ENCODE measurements at places on chromosomes 2 and 18.

DNA sequence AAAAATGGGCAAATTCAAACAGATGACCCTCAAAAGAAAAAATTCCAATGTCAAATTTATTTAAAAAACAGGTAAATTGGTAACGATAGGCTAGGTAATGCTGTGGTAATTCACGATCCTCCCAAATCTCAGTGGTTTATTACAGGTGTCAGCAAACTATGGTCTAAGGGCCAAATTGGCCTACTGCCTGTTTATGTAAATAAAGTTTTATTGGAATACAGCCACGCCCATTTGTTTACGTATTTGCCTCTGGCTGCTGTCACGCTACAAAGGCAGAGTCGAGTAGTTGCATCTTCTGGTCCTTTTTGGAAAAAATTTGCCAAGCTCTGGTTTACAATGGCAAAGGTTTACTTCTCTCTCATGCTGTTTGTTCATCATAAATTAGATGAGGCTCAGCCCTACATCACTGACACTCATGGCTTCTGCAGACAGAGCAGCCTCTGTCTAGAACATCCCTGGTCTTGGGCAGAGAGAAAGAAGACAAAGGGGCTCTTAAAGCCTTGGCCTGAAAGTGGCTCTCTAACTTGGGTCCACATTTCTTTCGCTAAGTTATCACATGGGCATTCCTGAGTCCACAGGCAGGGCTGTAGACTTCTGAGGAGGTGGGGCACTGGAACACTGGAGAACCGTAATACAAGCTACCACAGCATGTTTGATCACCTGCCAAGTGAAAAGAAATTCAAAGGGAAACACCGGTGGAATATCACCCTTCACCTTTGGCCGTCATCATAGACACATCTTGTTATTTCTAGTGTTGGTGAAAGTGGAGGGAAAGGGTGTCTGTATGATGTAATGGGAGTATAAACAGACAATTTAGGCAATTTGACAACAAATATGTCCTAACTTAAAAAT, 34.8 kb downstream of the SP110 start:
- peak; percentile 39 for DNase-seq

DNA sequence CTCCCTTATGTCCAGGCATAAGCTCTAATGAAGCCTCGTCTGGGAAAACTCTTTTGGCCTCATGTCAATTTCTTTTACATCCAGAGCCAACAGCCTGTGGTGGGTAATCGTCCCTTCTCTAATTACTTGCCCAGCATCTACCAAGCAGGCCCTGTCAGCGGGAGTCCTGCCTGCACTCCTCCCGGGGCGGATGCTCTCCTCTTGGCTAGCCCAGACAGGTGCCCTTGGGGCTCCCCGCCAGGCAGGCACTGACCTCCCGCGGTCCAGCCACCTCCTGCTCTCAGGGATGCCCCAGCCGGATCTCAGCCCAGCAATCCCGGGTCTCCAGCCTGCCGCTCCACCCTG, 74.2 kb downstream of the NCAPH start:
- peak; percentile 36 for DNase-seq

DNA sequence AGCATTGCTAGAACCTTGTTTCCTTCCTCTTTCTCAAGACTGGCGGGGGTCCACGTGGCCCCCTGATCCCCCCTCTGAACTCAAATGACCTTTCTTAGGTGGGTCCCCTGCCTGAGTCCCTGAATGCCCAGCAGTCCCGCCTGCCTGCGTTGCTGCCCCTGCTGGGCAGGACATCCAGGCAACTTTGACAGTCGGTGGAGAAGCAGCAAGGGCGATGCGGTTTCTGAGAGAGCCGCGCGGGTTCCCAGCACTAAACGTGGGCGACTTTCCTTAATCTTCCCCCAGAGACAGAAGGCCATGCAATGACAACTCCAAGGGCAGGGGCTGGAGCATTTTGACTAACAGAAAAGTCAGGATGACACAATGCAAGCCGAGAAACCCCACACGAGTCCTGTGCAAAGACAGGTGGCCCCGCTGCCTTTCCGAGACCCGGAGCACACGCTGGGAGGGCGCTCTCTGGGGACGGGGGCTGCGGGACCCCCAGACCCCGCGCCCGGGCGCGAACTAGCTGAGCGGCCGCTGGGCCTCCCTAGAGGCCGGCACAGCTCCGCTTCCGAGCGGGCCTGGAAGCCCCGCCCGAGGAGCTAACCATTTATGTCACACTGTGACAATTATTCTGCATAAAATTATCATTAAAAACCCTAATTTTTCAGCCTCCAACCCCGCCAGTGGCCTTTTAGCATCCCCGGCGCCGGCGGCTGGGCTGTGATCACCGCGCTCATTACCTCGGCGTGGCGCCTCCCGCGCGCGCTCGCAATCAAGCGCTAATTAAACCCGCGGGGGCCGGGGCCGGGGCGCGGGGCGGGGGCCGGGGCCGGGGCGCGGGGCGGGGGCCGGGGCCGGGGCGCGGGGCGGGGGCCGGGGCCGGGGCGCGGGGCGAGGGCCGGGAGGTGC, 27.4 kb downstream of the ASB18 start:
- no peak for DNase-seq

- DNase-seq = no peak
Observed at GRCh38 chr2:161488879-161489278, 72.8 kb downstream of the TBR1 start.

DNA sequence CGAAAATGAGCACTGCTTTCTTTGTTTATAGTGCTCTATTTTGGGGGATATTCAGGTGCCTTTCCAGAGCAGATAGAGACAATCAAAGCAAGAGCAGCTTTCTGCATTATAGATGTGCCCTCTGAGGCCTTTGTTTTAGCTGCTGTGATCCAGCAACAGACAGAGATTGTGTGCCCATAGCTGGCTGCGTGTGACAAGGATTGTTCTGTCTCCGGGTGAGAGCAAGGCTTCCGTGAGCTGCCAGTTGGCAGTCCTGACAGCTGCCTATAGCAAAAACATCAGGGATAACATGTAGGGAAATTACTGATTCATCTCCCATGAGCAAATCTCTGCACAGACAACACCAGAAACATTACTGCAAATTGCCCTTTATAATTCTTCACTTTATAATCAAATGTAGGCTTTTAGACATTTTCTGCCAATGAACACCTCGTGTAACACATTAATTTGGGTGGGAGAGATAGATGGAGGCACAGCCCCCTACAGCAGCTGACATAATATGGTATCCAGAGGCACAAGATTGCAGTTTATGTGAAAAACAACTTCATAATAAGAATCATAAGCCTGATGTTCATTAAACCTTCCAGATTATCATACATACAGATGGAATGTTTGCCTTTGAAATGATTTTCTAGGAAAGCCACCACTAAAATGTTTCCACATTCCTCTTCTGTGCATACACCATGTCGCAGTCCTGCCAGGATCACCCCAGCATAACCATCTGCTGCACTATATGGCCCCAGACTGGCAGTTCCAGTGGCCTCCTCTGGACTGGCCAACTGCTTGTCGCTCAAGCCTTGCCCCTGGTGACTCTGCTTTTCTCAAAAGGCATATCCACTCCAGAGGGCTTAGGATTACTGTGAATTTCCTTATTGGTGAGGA, 131.2 kb downstream of the TRIB2 start:
- DNase-seq = no peak

DNA sequence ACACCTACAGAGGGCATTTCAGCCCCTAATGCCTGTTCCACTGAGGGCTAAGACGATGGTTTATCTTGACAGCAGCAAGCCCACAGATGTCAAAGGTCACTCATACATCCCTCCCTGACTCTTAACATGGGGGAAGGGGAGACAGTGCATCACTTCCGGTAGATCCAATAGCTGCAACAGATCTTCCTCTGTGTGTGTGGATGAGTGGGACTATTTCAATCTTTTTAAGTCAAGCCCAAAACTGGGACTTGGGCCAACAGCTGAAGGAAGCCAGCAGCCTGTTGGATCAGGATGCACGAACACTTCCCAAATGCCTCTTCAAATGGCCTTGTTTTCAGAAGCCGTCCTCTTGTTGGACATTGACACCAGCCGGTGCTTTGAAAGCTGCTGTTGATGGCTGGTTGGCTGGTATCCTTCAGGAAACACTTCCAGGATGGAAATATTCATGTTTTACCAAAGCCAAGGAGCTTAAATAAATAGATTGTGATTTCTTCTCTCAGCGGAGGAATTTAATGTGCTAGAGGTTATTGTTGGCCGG, 59.2 kb downstream of the IL1R2 start:
- no peak for DNase-seq

DNA sequence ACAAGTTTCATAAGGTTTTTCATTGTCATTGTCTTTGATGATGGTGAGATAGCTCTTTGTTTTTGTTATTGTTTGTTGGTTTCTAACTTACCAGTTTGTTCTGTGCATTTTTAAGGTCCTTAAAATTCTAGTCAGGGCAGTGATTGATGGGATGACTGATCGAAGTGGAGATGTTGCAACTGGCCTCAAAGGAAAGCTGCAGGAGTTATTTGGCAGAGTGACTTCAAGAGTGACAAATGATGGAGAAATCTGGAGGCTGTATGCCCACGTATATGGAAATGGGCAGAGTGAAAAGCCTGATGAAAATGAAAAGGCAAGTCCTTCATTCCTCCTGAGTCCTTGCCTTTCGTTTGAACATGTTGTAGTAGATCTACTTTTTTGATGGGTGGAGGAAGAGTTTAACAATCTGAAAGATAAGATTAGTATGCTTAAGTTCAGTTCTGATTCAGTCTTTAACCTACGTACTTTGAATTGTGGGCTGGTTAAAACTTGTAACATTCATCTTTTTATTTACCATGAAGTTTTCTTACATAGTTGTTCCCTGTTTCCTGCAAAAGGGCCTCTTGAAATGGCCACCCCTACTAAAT, 135.8 kb upstream of the LTBP1 start:
- DNase-seq = no peak

GRCh38 chr2:127187081-127187775, 32.9 kb downstream of the CYP27C1 start:
- DNase-seq = no peak

DNA sequence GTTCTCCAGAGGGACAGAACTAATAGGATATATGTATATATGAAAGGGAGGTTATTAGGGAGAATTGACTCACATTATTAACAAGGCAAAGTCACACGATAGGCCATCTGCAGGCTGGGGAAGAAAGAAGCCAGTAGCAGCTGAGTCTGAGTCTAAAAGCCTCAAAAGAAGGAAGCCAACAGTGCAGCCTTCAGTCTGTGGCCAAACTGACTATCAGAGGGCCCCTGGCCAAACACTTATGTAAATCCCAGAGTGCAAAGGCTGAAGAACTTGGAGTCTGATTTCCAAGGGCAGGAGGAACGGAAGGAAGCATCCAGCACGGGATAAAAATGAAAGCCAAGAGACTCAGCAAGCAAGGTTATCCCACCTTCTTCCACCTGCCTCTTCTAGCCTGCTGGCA, 108.0 kb upstream of the LDLRAD4 start:
- DNase-seq = no peak

GRCh38 chr2:70086278-70086837, 919 bp upstream of the PCBP1 start:
- peak; percentile 52 for DNase-seq

DNA sequence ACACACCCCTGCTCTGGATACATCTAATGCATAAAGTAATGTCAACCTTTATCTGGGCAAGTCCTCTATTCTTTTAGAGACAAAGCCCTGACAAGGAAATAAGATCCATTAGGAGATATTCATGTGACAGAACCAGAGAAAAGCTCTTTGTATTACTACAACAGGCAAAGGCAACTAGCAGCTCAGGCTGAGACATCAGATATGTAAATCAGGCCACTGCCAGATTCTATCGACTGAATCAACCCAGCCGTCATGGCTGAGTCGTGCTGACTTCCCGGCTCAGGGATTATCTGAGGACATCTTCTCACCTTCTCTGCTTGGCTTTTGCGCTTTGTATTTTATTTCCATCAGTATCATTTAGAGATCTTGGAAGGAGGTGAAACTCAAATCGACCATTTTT, 294.5 kb downstream of the PLCL1 start:
- no peak for DNase-seq

GRCh38 chr2:138475277-138475776, 26.2 kb upstream of the SPOPL start:
- DNase-seq = no peak

- DNase-seq = no peak
Observed at GRCh38 chr2:67510745-67511144, 113.6 kb downstream of the ETAA1 start.

DNA sequence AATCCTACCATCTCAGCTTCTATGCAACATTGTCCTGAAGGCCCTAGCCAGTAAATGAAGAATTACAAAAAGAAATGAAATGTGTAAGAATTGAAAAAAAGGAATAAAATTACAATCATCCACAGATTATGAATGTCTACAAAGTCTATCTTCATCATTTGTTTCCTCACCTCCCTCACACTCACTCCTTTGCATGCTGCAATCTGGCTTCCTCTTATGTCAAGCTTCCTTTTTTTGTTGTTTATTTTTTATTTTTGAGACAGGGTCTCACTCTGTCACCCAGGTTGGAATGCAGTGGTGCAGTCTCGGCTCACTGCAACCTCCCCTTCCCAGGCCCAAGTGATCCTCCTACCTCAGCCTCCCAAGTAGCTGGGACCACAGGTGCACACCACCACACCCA, 129.0 kb downstream of the CABYR start:
- no peak for DNase-seq

DNA sequence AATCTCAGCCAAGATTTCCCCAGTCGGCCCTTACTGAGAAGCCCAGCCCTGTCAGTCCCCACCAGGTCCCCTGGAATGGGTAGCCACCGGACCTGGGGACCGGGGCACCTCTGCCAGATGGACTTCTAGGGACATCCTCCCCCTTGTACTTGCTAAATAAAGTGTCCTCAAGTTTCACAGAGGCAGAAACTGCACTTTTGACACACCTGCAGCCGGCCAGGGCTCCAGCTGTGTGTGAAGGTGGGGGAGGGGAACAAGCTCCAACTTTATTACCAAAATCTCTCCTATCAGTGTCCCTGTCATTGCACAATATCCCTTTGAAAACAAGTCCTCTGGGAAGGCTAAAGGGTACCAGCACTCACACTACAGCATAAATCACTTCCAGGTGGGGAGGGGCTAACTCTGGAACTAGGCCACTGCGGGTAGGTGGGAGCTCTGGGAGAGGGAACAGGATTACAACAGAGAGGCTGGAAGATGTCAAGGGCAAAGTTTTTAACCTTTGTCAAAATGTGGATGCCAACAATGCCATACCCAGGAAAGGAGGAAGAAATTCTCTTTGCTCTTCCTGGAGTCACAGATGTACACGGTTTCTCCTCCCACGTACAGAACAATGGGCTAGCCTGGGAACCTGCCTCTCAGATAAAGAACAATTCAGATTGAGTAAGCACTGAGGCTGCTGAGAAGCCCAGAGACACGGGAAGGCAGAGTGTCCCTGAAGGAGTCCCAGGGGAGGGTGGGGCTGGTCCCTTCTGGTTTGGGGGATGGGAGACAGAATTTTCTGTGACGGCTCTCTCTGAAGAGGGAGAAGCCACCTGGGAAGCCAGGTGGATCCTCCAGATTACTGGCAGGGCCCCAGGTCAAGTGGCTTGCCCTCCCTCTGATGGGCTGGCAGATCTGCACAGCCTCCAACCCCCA, 11.0 kb downstream of the SDC1 start:
- DNase-seq = peak; percentile 6

- DNase-seq = peak; percentile 5
Observed at GRCh38 chr2:174124181-174124580, 124.2 kb downstream of the OLA1 start.

DNA sequence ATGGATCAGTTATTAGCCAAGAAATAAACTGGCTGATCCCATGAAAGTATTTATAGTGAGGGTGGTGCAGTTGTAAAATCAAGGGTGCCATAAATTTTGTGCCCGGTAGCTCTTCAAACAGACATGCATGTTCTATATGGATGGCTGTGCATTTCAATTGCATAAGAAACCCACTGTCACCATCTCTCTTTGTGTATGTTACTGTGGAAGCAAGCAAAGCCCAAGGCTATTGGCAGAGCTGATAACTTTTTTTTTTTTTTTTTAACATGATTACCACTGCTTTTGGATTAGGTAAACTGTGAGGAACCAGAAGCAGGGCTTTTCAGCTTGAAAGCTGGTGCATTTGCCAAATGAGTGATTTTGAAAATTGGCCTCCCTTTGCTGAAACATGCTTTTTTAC, 332.6 kb downstream of the SOX11 start:
- DNase-seq = no peak
